ENCODE measurements at places on chromosomes 1 and 21.

DNA sequence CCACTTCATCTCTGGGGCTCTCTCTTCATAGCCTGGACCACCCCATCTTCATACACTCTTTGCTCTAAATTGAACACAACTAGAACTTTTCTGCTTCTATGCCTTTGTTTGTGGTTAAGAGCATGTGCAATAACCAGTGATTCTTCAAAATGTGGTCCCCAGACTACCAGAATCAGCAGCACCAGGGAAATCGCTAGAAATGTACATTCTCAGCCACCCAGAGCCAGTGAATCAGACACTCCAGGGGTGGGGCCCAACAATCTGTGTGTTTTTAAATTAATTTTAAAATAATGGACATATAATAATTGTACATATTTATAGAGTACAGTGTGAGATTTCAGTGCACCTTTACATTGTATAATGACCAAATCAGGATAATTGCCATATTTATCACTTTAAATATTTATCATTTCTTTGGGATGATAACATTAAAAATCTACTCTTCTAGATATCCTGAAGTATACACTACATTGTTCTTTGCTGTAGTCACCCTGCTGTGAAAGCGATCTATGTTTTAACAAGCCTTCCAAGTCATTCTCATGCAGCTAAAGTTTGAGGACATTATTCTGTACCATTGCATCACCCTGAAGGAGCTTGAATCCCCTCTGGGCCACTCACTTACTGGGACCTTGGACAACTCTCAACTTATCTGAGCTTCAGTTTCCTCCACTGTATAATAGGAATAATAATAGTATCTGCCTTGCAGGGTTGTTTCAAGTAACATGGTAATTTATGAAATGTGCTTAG is 10.8 kb downstream of the GRHL3 start:
- no peak for DNase-seq

DNA sequence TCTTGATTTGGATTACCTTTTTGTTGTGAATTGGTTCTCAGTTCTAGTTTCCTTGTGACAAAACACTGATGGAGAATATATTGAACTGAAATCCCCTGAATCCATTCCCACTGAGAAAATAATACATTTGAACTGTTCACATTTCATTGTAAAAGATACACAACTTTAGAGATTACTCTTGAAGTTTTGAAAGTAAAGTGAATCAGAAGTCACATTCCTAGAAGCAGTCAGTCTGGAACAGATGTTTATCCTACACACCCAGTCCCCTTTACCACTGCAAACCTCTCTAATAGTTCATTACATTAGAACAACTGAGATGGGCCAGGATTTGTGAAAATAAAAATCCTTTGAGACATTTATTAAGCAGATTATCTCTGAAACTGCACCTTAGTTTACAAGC is 3.4 kb downstream of the RERE start:
- DNase-seq: no peak

GRCh38 chr1:67831850-67832513 is 1.3 kb downstream of the GNG12 start:
- DNase-seq: peak; percentile 71

- DNase-seq: peak; percentile 80
These were observed 7.3 kb downstream of the UQCRHL start for GRCh38 chr1:15799928-15800835.

DNA sequence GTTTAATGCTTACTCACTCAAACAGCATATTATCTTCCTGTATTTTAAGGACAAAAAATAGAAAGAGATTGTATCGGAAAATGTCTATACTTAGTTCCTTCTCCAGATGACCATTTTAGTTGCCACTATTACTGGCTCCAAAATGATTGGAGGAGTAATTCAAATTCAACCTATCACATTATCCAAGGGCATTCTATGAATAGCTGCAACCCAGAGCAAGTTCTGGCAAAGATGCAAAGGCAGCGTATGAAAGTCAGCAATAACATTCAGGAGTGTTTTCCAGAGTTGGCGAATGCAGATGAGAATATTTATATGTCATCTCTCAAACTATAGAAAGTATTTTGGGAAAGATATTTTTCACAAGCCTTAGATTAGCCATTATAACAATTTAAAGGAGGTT is 389.8 kb upstream of the ADGRL2 start:
- DNase-seq: no peak
